ENCODE measurements at places on chromosomes 3 and 15. TPM values are rescaled to one million over a fixed set of nuclear protein-coding genes. Genes with fewer than 3 reads are reported as not detected.

DNA sequence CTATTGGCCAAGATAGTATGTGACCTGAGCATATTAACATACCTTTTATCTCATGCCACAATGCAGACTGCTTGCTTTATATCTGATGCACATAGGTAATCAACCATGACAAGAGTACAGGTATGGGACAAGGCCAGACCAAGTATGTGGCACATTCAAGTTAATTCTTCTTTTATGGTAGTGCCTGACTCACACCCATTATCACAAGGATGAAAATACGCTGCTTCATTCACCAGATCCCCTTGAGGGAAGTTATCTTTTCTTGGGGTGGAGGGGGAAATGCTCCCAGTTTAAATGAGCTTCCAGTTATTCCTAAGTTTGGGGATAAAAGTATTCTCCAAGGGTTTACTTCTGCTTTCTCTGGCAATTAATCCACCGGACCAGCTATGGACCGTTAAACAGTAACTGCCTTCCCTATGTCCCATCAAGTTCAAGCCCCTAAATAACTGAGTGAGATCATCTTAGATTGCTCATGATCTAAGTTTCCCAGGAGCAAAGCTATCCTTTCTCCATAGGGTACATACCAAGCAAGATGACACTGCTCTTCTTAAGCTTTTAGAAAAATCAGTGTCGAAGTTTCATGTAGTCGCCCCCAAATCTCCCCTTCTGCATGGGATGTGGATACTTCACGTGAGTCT, 1.9 kb downstream of the COL8A1 start:
- no peak overlapping the region for H3K4me3 ChIP-seq
- DNase-seq = no peak
- peaks cover 9% of the 10 kb centered on the region for H3K4me1 ChIP-seq
- no peaks in the 10 kb centered on the region for H3K36me3 ChIP-seq
- H3K27me3 ChIP-seq = peaks cover 71% of the 10 kb centered on the region
- no peak overlapping the region for H3K27ac ChIP-seq

- DNase-seq = no peak
- H3K27me3 ChIP-seq = no peaks in the 10 kb centered on the region
- no peak overlapping the region for H3K4me3 ChIP-seq
- H3K4me1 ChIP-seq = peaks cover 36% of the 10 kb centered on the region
- H3K36me3 ChIP-seq = no peaks in the 10 kb centered on the region
Observed at GRCh38 chr3:170352936-170353335, 4.6 kb upstream of the SKIL start.

DNA sequence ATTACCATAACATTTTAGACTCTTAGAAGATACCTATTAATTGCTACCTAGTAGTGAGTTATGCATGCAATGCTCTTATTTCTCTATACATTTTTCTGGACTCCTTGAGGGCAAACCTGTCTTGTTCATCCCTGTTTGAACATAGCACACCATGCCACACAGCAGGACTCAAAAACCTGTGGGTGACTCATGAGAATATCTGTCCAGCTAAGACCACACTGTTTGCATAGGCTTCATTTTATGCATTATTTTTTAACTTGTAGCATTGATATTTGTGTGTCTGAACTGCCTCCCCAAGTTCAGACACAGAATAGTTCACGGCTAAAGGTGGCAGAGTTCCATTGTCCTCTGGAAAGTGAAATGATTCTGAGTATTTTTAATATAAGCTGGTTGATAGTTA, 1.8 kb downstream of the LMCD1 start:
- H3K4me3 ChIP-seq = no peak overlapping the region

DNA sequence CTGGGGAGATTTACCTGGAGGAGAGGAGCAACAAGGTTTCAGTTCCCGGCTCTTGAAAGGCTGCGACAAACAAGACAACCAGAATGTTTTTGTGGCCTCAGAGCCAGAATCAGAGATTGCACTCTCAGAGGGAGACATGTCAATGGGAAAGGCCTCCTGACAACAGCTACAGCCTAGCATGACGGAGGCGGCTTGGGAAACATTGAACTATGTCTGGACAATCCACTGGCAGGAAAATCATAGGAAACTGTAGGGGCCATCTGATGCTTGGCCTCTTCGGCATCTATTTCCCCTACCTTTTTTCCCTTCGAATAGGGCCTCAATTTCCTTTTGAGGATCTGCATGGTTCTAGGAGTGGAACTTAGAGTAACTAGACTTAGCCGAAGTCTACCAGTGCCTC, 13.2 kb upstream of the PTPN23 start:
- H3K36me3 ChIP-seq = no peaks in the 10 kb centered on the region
- peaks cover 2% of the 10 kb centered on the region for H3K27me3 ChIP-seq
- H3K27ac ChIP-seq = no peak overlapping the region
- no peaks in the 10 kb centered on the region for H3K4me1 ChIP-seq
- no peak overlapping the region for H3K4me3 ChIP-seq
- no peak for DNase-seq

- H3K36me3 ChIP-seq = no peaks in the 10 kb centered on the region
- no peak overlapping the region for H3K4me3 ChIP-seq
- H3K27me3 ChIP-seq = no peaks in the 10 kb centered on the region
- H3K27ac ChIP-seq = no peak overlapping the region
- H3K4me1 ChIP-seq = peaks cover 3% of the 10 kb centered on the region
Observed at GRCh38 chr15:63974021-63974420, 72.3 kb downstream of the DAPK2 start.

DNA sequence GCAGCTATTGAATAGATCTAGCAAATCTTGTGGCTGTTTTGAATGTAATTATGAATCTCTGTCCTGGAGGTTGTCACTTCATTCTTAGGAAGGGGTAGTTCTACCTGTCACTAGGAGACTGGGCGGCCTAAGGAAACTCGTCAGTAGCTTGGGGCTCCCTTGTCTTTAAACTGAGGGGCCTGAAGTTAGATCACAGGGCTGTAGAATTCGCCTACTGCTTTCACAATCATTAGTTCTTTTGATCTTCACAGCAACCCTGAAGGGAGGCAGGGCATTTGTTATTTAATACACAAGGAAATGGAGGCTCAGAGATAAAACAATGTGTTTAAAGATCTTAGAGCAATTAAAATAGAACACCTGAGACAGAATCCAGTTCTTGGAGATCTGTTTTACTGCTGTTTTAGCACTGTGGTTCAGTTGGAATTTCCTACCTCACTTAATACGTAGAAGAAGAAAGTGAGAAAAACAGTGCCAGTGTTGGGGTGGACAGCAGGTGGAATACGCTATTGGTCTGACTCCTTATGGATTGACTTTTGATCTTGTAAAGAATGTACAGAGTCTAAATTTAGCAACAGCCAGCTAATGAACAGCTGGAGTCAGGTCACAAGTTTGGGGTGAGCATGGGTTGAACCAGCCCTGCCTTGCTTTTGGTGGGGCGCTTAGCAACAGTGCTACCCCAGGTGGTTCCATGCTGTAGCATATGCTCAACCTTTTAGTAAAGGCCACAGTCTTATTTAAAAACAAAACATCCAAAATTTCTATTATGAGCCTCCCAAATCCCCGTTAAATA, 71.4 kb upstream of the BHLHE40 start:
- H3K36me3 ChIP-seq = no peaks in the 10 kb centered on the region
- peaks cover 17% of the 10 kb centered on the region for H3K4me1 ChIP-seq
- DNase-seq = no peak
- no peak overlapping the region for H3K27ac ChIP-seq
- no peak overlapping the region for H3K4me3 ChIP-seq

- H3K27me3 ChIP-seq = peaks cover 62% of the 10 kb centered on the region
- peak overlapping the region; percentile 72 for H3K4me3 ChIP-seq
- H3K27ac ChIP-seq = peak overlapping the region; percentile 26
- H3K36me3 ChIP-seq = no peaks in the 10 kb centered on the region
Observed at GRCh38 chr3:13281507-13282357, 138.4 kb downstream of the NUP210 start.

DNA sequence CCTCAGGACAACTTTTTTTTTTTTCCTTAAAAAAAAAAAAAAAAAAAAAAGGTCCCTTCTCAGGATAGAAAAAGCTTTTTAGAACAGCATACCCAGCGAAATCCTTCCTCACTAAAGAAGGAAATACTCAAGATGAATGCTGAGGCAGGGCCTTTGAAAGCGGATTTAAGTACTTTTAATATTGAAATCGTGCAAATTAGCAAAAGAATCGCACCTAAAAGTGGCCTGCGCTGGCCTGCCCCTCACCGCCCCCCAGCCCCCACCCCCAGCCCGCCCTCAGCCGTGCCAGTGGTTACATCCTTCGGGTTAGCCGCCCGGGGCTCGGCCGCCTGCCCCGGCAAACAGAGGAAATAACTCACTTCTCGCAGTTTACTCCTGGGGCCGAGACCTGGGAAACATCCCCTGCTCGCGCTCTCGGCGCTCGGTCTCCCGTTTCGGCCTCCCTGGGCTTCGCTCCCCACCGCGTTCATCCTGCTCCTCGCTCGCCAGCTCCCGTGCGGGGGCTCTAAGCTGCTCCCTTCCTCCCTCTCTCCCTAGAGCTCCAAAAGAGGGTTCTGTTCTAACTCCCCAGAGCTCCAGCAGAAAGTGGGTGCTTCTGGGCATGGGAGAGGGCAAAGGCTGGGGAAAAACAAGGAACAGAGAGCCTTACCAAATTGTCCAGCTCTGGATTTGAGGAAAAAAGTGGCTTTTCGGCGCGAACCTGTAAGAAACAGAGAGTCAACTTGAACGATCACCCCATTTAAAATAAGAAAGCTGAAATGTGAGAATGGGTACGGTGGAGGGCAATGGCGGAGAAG, 5.2 kb downstream of the MEIS2 start:
- H3K4me3 ChIP-seq = peak overlapping the region; percentile 92
- no peak for DNase-seq
- no peaks in the 10 kb centered on the region for H3K27me3 ChIP-seq
- H3K4me1 ChIP-seq = peaks cover 52% of the 10 kb centered on the region
- H3K27ac ChIP-seq = peak overlapping the region; percentile 95
- peaks cover 30% of the 10 kb centered on the region for H3K36me3 ChIP-seq

- no peak overlapping the region for H3K27ac ChIP-seq
- peaks cover 46% of the 10 kb centered on the region for H3K4me1 ChIP-seq
- H3K4me3 ChIP-seq = no peak overlapping the region
- H3K27me3 ChIP-seq = peaks cover 7% of the 10 kb centered on the region
- no peak for DNase-seq
- no peaks in the 10 kb centered on the region for H3K36me3 ChIP-seq
Observed at GRCh38 chr15:90866161-90866715, 2.1 kb upstream of the FURIN start.

DNA sequence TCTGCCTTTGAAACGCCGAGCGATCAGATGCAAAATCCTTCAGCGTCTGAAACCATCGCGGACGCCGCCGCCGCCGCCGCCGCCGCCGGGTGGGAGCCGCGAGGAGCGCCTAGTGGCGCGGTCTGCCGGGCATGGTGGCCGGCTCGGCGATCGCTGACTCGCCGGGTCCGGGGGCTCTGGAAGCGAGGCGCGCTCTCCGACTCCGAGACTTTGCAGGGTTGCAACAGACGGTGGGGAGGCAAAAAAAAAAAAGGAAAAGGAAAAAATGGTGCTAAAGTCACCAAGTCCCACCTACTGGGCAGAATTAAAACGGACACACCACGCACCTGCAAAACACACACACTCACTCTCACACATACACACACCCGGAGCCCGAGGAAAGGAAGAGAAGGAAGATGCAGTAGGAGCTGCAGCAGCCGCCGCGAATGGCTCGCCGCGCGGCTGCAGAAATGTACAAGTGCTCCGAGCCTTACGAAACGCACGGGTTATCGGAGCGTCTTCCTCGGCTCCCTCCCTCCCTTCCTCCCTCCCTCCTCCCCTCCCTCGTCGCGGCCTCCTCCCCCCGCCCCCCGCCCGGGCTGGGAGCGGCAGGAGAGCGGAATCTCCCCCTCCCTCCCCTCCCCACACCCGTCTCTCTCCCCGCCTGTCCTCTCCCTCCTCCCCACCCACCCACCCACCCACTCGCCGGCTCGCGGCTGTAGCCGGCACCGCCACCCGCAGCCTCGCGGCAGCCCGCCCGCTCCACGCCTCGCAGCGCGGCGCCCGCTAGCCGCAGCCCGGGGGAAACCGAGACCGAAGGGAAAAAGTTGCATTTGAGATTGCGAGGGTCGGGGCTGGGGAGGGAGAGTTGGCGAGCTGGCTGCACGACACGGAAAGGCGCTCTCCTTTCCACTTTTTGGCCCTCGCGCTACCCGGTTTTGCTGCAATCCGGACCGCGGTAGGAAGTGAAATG, at the start of gene NTRK3:
TSS of gene NTRK3 (minus strand) at position 461 of the 952 bp plus-strand sequence. CDS start 586 bp downstream, outside the sequence.
- peaks cover 88% of the 10 kb centered on the region for H3K27me3 ChIP-seq
- H3K27ac ChIP-seq = peak within 1 kb of the TSS; percentile 86
- peaks cover 14% of the 10 kb centered on the region for H3K4me1 ChIP-seq
- H3K36me3 ChIP-seq = no peaks in the 10 kb centered on the region
- H3K4me3 ChIP-seq = peak within 1 kb of the TSS; percentile 72

DNA sequence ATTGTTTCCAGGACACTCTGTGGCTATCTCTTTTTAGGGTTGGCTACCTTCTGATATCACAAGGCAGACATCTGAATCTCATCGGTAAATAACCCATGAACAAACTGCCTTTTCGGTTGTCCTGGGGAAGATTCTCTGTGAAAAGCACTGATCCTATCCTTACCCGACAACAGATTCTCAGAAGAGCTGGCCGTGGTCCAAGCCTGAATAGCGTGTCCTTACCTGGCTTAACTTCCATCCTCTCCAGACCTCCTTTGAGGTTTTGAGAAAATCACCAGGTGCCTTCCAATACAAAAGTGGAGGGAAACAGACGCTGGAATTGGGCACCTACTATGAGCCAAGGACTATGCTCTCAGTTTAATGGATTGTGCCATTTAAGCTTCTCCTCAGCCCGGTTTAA, 87.4 kb upstream of the ARHGEF3 start:
- no peaks in the 10 kb centered on the region for H3K27me3 ChIP-seq
- no peak for DNase-seq
- H3K27ac ChIP-seq = no peak overlapping the region
- H3K4me3 ChIP-seq = no peak overlapping the region
- no peaks in the 10 kb centered on the region for H3K36me3 ChIP-seq

DNA sequence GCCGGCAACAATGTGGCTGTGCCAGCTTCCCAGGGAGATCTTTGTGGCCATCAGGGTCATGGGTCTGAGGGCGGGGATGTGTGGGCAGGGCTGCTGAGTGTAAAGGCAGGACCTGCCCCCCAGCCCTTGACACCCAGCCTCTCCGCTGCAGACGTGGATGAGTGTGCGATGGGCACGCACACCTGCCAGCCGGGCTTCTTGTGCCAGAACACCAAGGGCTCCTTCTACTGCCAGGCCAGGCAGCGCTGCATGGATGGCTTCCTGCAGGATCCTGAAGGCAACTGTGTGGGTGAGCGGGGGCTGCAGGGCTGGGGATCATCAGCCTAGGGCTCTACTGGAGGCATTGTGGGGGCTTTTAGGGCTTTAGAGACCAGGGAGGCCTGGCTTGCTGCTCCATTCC, 78.8 kb downstream of the FBLN2 start:
- H3K4me3 ChIP-seq = no peak overlapping the region
- peaks cover 8% of the 10 kb centered on the region for H3K27me3 ChIP-seq
- no peak for DNase-seq
- no peaks in the 10 kb centered on the region for H3K36me3 ChIP-seq

RETNLB gene
- not detected for total RNA-seq

PRR20G gene
- total RNA-seq = not detected

CISH gene
- total RNA-seq = 4.9 TPM

TMEM207 gene
- total RNA-seq = not detected

TRH gene
- 0.36 TPM for total RNA-seq

Data from progenitor cell of endocrine pancreas (in vitro differentiated cells).